Thyroid gland (tissue), 4 donors: ENCODE measurements at places on chromosomes 2 and 18. TPM values are rescaled to one million over a fixed set of nuclear protein-coding genes. Genes with fewer than 3 reads are reported as not detected.

GRCh38 chr18:22363867-22364463 lies 53.8 kb downstream of the CTAGE1 start:
- no peaks in the 10 kb centered on the region for H3K36me3 ChIP-seq
- no peak overlapping the region for H3K27ac ChIP-seq
- no peaks in the 10 kb centered on the region for H3K4me1 ChIP-seq

DNA sequence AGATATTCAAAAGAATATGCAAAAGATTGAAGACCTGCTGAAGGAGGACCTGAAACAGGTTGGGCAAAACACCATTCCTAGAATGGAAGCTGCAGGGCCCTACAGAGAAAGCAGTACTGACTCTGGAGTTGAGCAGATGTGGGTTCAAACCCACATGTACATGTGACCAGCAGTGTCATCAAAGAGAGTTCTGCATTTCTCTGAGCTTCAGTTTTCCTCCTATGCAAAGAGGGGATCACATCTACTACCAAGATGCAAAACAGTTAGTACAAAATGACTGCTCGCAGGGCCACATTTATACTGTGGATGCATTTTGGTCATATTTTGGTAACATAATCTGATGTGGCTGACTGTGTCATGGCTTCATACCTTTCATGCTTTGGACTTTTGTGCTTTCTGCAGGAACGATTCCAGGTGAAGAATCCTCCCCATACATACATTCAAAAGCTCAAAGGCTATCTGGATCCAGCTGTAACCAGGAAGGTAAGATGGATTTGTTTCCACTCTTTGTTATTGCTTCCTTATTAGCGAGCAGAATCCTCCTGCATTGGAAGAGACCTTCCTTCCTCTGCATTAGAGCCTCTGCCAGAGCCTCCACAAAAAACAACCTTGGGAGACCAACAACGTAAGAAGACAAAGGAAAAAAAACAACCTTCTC lies 174.8 kb downstream of the PRPF40A start:
- H3K27ac ChIP-seq = peak overlapping the region; percentile 92
- no peak overlapping the region for H3K4me3 ChIP-seq
- DNase-seq = no peak
- no peaks in the 10 kb centered on the region for H3K36me3 ChIP-seq
- no peaks in the 10 kb centered on the region for H3K27me3 ChIP-seq

GRCh38 chr2:9741110-9741509 lies 102.2 kb upstream of the TAF1B start:
- H3K27ac ChIP-seq = no peak overlapping the region
- peaks cover 6% of the 10 kb centered on the region for H3K4me1 ChIP-seq
- no peaks in the 10 kb centered on the region for H3K27me3 ChIP-seq
- no peak for DNase-seq
- no peak overlapping the region for H3K4me3 ChIP-seq
- no peaks in the 10 kb centered on the region for H3K36me3 ChIP-seq

- DNase-seq = no peak
- no peaks in the 10 kb centered on the region for H3K36me3 ChIP-seq
- no peaks in the 10 kb centered on the region for H3K27me3 ChIP-seq
- no peak overlapping the region for H3K27ac ChIP-seq
- H3K4me1 ChIP-seq = no peaks in the 10 kb centered on the region
- no peak overlapping the region for H3K4me3 ChIP-seq
Observed at GRCh38 chr2:24617424-24617823, 126.4 kb downstream of the NCOA1 start.

GRCh38 chr2:46634905-46635304 lies 155.5 kb downstream of the TMEM247 start:
- H3K27ac ChIP-seq = no peak overlapping the region
- no peaks in the 10 kb centered on the region for H3K4me1 ChIP-seq
- H3K27me3 ChIP-seq = no peaks in the 10 kb centered on the region
- H3K36me3 ChIP-seq = no peaks in the 10 kb centered on the region
- no peak for DNase-seq

GRCh38 chr2:80073134-80073561 lies 231.4 kb downstream of the LRRTM1 start:
- peak; percentile 45 for DNase-seq
- no peak overlapping the region for H3K27ac ChIP-seq
- H3K4me3 ChIP-seq = no peak overlapping the region
- no peaks in the 10 kb centered on the region for H3K36me3 ChIP-seq
- no peaks in the 10 kb centered on the region for H3K27me3 ChIP-seq

- H3K27me3 ChIP-seq = peaks cover 46% of the 10 kb centered on the region
- no peak overlapping the region for H3K27ac ChIP-seq
- no peak overlapping the region for H3K4me3 ChIP-seq
- H3K4me1 ChIP-seq = peaks cover 12% of the 10 kb centered on the region
Observed at GRCh38 chr2:174325373-174326160, 9.2 kb upstream of the SP9 start.

DNA sequence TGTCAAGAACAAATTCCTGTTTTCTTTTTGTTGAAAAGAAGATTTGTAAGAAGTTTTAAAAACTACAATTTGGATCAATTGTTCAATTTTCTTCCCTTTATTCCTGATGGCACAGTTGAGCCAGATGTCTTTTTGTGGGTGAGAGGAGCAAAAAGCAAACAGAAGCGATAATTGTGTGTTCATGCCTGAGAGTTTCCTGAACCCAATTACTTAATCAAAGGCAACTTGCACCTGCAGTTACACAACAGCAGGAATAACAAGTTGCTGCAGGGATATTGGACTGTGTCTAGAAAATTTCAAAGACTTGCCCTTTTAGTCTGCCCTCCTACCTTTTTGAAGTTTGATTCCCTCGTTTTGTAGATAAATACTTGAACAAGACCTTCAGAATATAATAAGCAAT lies 383.6 kb downstream of the DSEL start:
- no peaks in the 10 kb centered on the region for H3K27me3 ChIP-seq
- DNase-seq = no peak
- H3K4me3 ChIP-seq = no peak overlapping the region
- H3K27ac ChIP-seq = no peak overlapping the region
- no peaks in the 10 kb centered on the region for H3K4me1 ChIP-seq

- H3K27ac ChIP-seq = no peak overlapping the region
- peak; percentile 5 for DNase-seq
- no peaks in the 10 kb centered on the region for H3K4me1 ChIP-seq
- no peaks in the 10 kb centered on the region for H3K36me3 ChIP-seq
- H3K27me3 ChIP-seq = no peaks in the 10 kb centered on the region
- H3K4me3 ChIP-seq = no peak overlapping the region
Observed at GRCh38 chr2:101559551-101559950, 84.6 kb upstream of the RFX8 start.

DNA sequence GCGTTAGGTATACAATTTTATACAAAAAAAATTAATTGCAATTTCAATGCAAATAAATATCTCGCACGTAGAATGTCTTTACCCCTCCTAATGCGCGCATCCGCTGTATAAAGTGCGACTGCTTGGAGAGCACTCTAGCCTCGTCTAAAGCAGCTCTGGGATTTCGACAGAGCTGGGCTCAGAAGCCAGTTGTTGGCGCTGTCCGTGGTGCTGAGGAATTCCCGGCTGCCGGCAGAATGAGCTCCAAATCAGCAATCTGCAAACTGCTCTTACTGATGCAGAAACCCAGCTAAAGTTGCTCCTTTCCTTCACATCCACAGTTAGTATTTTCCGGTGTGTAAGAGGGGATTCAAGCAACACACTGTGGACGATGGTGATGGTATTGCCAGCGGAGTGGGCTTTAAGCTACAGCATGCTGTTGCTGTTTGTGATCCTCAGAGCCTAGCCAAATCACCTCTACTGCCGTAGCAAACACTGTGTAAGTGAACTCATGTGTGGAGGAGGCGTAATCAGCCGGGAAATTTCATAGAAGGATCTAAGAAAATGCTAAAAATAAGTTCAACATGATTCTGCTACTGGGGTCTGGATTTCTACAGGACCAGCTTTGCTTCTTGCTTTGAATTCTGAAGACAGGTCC lies at the start of gene VWC2L:
Gene VWC2L (plus strand): TSS at position 137 of the 637 bp plus-strand sequence. CDS start 3,140 bp downstream, outside the sequence.
- H3K4me3 ChIP-seq = no peak within 1 kb of the TSS
- no peaks in the 10 kb centered on the region for H3K4me1 ChIP-seq
- no peaks in the 10 kb centered on the region for H3K27me3 ChIP-seq
- no peaks in the 10 kb centered on the region for H3K36me3 ChIP-seq
- H3K27ac ChIP-seq = no peak within 1 kb of the TSS

GRCh38 chr2:127541809-127542208 lies 6.3 kb downstream of the MYO7B start:
- H3K27me3 ChIP-seq = no peaks in the 10 kb centered on the region
- H3K4me1 ChIP-seq = no peaks in the 10 kb centered on the region
- no peak overlapping the region for H3K27ac ChIP-seq
- no peak for DNase-seq
- H3K36me3 ChIP-seq = no peaks in the 10 kb centered on the region
- no peak overlapping the region for H3K4me3 ChIP-seq

- H3K36me3 ChIP-seq = no peaks in the 10 kb centered on the region
- no peak overlapping the region for H3K4me3 ChIP-seq
- no peak overlapping the region for H3K27ac ChIP-seq
- DNase-seq = no peak
- H3K4me1 ChIP-seq = peaks cover 5% of the 10 kb centered on the region
- no peaks in the 10 kb centered on the region for H3K27me3 ChIP-seq
Observed at GRCh38 chr2:212928681-212929080, 222.7 kb downstream of the IKZF2 start.

DNA sequence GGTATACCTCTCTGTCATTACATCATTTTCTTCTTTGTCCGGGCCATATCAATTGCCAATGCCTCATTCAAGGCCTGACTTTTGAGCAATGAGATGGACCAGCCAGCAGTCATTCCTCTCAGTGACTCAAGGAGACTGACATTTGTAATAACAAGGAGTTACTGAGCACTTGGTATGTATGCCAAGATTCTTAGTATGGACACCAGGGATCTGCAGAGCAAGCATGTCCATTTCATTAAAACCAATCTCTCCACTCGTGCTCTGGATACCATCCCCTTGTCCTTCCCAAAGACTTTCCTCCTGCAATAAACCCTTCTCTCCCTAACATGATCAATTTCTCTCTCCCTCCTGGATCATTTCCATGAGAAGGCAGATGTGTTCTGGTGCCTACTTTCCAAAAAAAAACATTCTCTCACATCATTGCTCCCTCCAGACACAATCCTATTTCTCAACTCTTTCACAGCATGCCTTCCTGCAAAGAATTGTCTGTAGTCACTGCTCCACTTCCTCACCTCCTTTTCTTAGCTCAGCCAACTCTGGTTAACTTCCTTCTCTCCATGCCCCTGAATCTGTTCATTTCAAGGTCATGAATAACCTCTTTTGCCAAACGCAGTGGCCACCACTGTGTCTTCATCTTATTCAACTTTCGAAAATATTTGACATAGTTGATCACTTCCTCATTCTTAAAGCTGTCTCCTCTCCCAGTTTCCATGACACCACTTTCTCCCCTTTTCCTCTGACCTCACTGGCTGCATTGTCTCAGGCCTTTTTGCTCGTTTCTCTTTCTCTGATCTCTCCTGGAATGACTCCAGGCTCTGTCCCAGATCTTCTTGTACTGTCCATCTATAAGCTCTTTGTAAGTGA lies 102.8 kb upstream of the CYP1B1 start:
- peaks cover 22% of the 10 kb centered on the region for H3K4me1 ChIP-seq
- no peak overlapping the region for H3K4me3 ChIP-seq
- peak overlapping the region; percentile 14 for H3K27ac ChIP-seq
- H3K27me3 ChIP-seq = no peaks in the 10 kb centered on the region
- DNase-seq = no peak
- H3K36me3 ChIP-seq = no peaks in the 10 kb centered on the region

GRCh38 chr2:10045561-10046355 lies 2.4 kb downstream of the KLF11 start:
- H3K36me3 ChIP-seq = peaks cover 25% of the 10 kb centered on the region
- no peak overlapping the region for H3K4me3 ChIP-seq
- no peaks in the 10 kb centered on the region for H3K27me3 ChIP-seq

- no peak overlapping the region for H3K4me3 ChIP-seq
- DNase-seq = no peak
- no peaks in the 10 kb centered on the region for H3K4me1 ChIP-seq
- H3K27ac ChIP-seq = no peak overlapping the region
- H3K36me3 ChIP-seq = no peaks in the 10 kb centered on the region
Observed at GRCh38 chr2:184644685-184645084, 46.4 kb downstream of the ZNF804A start.

DNA sequence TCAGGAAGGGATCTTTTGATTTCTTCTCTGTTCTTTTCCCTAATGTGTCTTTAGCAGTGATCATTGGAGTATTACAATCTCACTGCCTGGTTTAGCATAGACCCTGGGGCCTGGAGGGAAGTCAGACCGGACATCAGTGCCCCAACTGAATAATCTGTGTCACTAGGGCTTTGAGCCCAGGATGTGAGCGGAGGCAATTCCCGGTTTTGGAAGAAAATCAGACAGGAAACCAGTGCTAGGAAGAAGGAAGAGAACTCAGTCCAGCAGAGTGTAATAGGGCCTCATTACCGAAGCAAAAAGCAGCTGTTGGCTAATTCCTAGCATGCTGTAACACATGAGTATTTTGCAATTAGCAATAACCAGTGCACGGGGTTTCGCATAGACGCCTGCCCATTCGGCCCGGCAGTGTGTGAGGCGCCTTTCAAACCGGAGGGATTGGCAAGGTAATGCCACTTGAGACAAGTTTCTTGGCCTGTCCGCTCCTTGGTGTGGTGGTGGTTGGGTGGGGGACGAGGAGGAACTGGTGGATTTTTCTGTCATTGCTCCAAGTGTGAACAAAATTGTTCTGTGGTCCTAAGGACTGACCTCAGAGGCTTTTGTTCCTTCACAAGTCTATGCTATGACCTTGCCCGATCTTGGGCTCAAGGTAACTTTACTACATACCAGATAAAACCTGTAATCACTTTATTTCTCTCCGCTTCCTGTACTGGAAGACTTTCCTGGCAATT lies 2.8 kb downstream of the FOSL2 start:
- H3K27me3 ChIP-seq = no peaks in the 10 kb centered on the region
- DNase-seq = peak; percentile 64
- H3K4me3 ChIP-seq = peak overlapping the region; percentile 91
- peak overlapping the region; percentile 99 for H3K27ac ChIP-seq

GRCh38 chr18:11989174-11989573 lies 7.9 kb downstream of the IMPA2 start:
- no peaks in the 10 kb centered on the region for H3K36me3 ChIP-seq
- no peak overlapping the region for H3K4me3 ChIP-seq
- H3K27ac ChIP-seq = peak overlapping the region; percentile 48
- no peak for DNase-seq

DNA sequence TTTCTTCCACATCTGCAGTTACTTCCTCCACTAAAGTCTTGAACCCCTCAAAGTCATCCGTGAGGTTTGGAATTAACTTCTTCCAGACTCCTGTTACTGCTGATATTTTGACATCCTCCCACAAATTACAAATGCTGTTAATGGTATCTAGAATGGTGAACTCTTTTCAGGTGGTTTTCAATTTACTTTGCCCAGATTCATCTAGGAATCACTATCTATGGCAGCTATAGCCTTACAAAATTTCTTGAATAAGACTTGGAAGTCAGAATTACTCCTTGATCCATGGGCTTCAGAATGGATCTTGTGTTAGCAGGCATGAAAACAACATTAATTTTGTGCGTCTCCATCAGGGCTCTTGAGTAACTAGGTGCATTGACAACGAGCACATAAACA lies 19.9 kb downstream of the EPAS1 start:
- H3K4me1 ChIP-seq = peaks cover 40% of the 10 kb centered on the region
- no peak overlapping the region for H3K4me3 ChIP-seq
- no peak overlapping the region for H3K27ac ChIP-seq
- no peak for DNase-seq
- H3K36me3 ChIP-seq = no peaks in the 10 kb centered on the region
- H3K27me3 ChIP-seq = no peaks in the 10 kb centered on the region

The NT5DC4 gene
- not detected for total RNA-seq

The ERBB4 gene
- 21.0 TPM for total RNA-seq

The BCL2 gene
- 108 TPM for total RNA-seq

The MAL gene
- total RNA-seq = 19.3 TPM

The AMER3 gene
- total RNA-seq = not detected

The COLEC11 gene
- total RNA-seq = 4.7 TPM

The CYP26B1 gene
- 24.2 TPM for total RNA-seq

The MLPH gene
- total RNA-seq = 107 TPM

The MEIS1 gene
- total RNA-seq = 11.8 TPM

The RAB27B gene
- total RNA-seq = 0.33 TPM

The PASK gene
- total RNA-seq = 29.4 TPM
